NCI-H1048 (cell line): ENCODE measurements at places on chromosomes 13 and 19.

DNA sequence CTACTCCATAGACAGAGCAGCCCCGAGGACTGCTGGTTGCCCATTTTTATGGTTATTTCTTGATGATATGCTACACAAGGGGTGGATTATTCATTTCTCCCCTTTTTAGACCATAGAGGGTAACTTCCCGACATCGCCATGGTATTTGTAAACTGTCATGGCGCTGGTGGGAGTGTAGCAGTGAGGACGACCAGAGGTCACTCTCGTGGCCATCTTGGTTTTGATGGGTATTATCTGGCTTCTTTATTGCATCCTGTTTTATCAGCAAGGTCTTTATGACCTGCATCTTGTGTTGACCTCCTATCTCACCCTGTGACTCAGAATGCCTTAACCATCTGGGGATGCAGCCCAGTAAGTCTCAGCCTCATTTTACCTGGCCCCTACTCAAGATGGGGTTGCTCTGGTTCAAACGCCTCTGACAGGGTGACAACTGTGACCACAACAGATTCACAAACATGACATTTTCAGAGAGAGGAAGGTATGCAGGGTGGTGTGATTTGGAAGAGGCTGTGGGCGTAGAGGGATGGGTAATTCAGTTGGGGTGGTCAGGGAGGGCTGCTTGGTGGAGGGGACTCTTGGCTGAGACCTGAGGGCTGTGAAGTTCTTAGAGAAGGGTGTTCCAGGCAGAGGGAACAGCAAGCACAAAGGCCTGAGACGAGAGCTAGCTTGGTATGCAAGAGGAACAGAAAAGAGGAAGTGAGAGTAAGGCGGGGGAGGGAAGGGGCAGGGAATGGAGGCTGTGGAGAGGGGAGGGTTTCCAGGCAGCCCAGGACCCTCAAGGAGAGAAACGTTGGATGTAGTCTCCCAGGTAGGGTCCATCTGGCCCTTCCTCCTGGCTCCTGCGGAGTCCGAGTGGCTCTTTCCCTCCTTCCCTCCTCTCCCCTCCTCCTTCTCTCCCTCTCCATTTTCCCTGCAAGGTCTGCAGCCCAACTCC is 23.5 kb downstream of the FAM187B start:
- no peak for DNase-seq

DNA sequence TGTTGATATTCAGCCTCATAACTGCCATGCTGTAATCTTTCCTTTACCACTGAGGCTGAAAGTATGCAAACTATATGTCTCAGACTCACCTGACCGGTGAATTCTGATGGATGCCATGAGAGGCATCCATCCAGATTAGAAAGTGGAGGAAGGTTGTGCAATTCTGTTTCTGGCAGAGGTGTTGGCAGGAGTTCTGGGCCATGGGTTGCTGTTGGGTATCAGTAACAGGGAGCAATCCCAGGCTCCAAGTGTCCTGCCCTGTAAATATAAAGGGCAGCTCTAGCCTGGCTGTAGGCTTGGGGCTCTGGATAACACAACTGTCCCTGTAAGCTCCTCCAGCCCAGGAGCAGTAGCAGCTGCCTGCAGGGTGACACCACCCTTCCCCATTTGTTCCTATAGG is 77.4 kb upstream of the ABCC4 start:
- no peak for DNase-seq

DNA sequence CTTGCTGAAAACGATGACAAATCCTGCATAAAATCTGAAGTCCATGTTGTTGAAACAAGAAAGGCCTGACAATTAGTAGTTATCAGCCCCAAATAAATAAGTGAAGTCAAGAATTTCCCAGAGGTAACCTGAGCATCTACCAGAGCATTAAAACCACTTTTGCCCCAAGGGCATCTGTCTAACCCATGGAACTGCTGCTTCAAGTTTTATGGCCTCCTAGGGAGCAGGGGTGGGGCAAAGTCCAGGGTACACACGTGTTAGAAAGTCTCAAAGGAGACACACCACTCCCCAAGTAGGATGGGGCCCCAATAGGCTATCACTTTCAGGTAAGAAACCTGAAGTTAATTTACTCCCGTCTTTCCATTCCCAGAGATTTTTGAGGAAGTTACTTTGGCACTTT is 81.1 kb downstream of the CACNA1A start:
- no peak for DNase-seq

DNA sequence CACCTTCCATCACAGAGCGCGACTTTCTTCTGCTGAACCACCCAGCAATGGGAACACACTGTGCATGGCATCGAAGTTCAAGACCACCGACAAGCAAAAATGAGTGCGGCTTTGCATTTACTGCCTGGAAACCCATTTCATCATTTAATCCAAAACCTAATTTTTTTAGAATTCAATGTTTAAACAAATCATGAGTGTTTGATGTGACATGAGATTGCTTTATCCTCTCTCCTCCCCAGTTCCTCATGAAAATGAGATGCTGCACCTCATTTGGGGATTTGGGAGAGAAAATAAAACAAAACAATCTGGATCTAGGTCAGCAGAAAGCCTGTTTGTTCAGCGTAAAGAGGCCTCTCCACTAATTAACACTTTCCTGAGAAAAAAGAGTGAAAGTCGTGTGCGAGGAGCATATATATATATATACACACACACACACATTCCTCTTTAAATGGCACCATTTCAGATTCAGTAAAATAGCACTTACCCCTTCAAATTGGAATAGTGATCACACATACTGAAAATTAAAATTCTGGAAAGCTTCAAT is 126.2 kb downstream of the DCT start:
- no peak for DNase-seq
